B cell (primary cell): ENCODE measurements at places on chromosomes 6 and 20. TPM values are rescaled to one million over a fixed set of nuclear protein-coding genes. Genes with fewer than 3 reads are reported as not detected.

ME1 gene
- polyA plus RNA-seq: not detected in 2 replicates

THBS2 gene
- polyA plus RNA-seq: not detected in 2 replicates

BPHL gene
- 10.3 and 16.5 TPM in 2 replicates for polyA plus RNA-seq

TMEM14B gene
- 40.8 and 41.3 TPM in 2 replicates for polyA plus RNA-seq

WTAP gene
- polyA plus RNA-seq: 34.2 and 47.3 TPM in 2 replicates

MEI4 gene
- polyA plus RNA-seq: not detected in 2 replicates

MYCT1 gene
- polyA plus RNA-seq: not detected in 2 replicates
